ENCODE measurements at places on chromosomes 2 and 18.
A peak's percentile ranks its signal among the peaks of the same experiment; 100 is the strongest.

GRCh38 chr2:14750433-14750832 lies 117.9 kb downstream of the LRATD1 start:
- no peak for DNase-seq

GRCh38 chr2:136243638-136244535 lies 125.9 kb upstream of the CXCR4 start:
- DNase-seq = no peak

GRCh38 chr2:3604207-3604877 lies 9.4 kb downstream of the COLEC11 start:
- no peak for DNase-seq

DNA sequence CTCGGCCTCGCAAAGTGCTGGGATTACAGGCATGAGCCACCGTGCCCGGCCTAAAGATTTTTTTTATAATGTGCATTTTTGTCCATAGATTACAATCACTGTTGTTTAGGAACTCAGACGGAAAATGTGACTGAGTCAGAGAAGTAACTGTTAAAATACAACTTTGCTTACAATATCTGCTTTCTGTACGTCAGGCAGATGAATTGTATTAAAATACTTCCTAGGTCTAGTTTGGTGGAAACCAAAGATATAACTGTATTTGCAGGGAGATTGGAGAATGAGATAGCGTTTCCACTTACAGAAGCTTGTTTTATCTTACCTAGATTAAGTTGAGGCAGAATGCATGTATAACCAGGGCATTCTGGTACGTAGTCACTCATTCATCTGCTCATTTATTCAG lies 36.7 kb downstream of the ASAP2 start:
- DNase-seq = no peak

DNA sequence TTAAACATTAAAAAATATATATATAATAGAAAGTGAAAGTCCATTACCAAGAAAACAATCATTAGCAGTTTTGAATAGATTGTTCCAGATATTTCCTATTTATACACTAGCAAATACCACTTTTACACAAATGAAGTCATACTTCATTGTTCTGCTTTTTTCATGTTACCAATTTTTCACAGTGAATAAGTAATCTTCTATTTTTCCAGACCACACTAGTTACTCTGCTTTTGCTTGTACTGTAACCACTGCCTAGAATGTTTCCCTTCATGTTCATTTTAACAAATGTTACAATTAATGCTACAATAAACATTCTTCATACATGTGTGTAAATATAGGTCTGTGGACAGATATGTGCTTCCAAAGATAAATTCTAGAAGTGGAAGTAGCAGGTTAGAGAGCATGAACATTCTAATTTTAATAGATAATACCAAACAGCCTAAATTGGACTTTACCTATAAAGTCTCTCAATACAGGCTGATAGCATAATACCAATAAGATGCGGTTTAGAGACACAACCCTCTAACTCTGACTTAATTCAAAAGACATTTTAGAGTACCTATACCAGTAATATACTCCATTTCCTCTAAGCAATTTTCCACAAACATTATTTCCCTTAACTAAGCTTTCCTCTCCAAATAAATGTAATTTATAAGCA lies 17.0 kb downstream of the ITSN2 start:
- no peak for DNase-seq

- DNase-seq = no peak
Observed at GRCh38 chr2:103176294-103176915, 414.6 kb downstream of the TMEM182 start.

- no peak for DNase-seq
Observed at GRCh38 chr2:45067859-45068570, 58.8 kb upstream of the SIX2 start.

DNA sequence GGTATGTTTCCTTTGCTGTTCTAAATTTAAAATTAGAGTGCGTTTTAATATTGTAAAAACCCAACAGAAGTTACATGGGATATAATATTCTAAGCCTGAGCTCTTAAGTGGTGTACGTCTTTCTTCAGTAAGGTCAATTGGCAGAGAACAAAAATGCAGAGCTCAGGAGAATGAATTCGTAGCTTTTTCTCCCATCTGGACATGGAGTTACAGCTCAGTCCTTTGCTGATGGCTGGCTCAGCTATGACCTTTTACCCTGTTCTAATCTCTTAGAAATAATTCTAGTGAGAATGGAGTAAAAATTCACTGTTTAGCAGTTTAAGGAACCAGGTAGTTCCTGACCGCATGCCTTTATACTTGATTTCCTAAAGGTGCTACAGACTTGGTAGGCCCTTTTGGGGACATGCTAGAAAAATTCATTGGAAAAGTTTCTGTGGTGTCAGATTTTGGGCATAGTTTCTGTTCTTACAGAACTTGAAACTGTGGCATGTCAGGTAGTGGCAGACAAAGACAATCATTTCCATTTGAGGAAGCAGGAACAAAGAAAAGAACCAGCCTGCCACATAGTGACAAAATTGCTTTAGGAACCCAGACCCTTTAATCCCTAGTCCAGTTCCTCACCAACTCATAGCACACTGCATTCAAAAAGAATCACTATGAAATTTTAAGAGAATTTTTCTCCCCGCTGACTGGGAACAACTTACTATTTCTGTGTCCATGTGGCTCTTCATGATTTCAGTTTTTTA lies 566.8 kb upstream of the ZNF804A start:
- no peak for DNase-seq

DNA sequence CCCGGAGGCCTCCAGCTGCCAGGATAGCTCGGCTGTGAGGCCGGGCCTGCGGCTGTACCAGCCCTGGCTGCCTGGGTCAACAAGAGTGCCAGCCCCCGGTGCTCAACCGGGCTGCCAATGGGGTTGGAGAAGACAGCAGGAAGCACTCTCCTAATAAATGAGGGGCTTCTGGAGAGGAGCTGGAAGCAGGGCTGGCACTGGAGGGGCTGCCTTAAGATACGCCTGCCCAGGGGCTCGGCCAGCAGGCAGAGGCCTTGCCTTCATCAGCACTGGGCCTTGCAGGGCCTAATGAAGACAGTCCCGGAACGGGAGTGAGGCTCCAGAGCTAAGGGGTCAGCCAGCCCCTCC lies 73.6 kb downstream of the TEX51 start:
- no peak for DNase-seq

DNA sequence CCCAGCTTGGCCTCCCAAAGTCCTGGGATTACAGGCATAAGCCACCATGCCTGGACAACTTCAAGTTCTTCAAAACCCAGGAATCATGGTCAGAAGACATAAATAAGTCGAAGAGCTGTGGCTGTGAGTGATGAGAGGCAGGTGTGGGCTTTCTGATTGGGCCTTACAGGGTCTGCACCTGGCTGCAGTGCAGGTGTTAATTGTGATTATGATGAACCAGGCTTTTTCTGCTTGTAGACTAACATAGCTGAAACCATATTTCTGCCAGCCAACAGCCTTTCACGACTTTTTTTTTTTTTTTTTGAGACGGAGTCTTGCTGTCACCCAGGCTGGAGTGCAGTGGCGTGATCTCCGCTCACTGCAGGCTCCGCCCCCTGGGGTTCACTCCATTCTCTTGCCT lies 14.9 kb upstream of the DTNB start:
- no peak for DNase-seq

DNA sequence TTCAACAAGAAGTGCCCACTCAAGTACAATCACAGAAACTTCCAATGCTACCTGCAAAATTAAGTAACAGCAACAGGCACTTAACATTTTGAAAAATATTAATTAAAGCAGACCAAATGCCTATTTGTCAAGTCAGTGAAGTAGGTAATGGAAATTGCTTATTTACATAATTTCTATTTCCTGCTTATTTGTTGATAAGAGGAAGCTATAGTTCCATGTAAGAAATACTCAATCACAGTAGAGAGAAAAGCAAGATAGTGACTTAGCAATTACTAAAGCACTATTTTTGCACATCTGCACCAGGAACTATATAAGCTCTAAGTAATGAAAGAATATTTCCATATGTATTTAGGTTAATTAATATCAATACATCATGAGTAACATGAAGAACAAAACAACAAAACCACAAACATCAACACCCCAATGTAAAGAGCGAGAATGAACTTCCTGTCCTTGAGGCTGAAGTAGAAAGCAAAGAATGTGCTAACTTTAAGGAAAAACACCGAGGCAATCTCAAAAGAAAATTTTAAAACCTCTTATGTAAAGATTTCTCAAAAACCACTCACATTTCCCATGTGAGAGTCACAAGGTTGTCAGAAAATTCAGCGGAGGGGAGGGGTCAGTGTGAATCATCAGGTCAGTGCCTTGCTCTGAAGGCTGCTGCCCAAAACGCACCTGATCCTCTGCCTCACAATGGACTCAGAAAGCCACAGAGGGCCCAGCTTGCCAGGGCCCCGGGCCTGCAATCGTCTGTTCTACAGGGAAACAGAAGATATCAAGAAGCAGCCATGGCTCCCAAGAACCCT lies 12.5 kb downstream of the NPC1 start:
- no peak for DNase-seq

- peak; percentile 7 for DNase-seq
Observed at GRCh38 chr2:144452169-144452988, 67.5 kb downstream of the ZEB2 start.

- no peak for DNase-seq
Observed at GRCh38 chr18:5975111-5976002, 80.0 kb upstream of the TMEM200C start.

DNA sequence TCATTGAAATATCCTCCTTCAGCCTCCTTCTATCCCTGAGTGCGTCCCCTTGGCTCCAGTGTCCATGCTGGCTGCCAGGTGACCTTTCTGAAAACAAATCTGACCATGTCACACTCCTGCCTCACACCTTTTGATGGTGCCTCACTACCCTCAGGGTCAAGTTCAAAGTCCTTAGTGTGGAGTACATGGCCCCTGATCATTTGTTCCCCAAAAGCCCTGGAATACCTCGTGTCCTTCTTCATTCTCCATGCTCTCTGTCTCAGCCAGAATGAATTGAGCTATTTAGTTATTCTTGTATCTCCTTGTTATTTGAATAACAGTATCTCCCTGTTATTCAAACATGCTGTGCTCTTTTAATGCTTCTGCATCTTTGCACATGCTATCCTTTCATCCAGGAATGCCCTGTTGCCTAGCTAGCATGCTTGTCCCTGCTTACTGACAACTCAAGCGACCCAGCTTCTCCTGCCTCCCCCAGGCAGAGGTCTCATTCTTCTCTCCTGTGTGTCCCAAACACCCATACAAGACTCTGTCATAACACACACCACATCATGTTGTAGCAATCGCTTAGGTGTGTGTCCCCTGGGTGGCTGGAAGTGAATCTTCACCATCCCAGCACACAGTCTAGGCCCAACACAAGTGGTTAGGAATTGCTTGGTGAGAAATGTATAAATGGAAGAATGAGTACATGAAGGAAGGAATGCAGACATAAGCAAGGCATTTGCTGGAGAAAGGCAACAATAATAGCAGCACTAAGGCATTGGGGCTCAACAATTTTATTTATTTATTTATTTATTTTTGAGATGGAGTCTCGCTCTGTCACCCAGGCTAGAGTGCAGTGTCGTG lies 144.0 kb downstream of the DDX1 start:
- no peak for DNase-seq

DNA sequence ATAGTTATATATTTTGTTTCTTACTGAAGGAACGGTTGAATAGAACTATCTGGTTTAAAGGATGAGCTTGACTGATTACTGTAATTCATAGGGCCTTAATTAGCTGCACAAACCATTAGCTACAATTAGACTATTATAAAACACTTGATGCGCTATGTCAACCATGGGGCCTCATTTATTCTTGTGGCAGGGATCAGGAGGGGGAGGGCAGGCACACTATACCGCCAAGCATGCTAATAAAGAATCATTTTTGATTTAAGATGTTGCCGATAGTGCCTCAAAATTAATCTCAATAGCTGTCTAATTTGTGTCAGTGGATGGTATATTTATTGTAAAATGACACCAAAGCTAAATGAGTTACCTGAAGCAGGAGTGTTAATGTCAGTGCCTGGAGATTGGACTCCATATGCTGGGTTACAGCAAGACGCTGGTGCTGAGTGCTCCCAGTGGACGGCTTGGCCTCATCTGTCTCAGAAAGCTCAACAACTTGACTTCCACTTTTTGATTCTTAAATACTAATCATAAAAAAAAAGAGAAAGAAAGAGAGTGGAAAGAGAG lies 1007.0 kb upstream of the CELF4 start:
- DNase-seq = no peak

GRCh38 chr2:37653805-37654378 lies 17.6 kb downstream of the CDC42EP3 start:
- peak; percentile 21 for DNase-seq

All from NCI-H1694 (cell line).